ENCODE measurements at places on chromosomes 5 and 9.

- DNase-seq = no peak
Measured at GRCh38 chr5:452978-453710, 10.2 kb downstream of the EXOC3 start.

- DNase-seq = no peak
Measured at GRCh38 chr9:4306777-4307121, 6.9 kb upstream of the GLIS3 start.

DNA sequence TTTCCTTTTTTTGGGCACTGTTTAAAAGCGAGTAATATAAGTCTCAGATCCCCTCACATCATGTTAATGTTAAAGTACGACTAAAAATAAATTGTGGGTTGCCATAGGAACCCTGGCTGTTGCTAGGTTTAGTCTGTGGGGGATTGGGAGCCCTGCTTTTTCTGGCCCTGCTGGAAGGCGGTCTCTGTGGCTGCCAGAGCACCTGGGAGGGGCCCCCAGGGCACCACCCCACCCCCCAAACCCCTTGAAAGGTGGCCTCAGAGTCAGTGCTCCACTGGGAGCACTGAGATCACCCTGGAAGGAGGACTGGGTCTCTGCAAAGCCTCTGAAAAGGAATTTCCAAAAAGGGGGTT, 66.2 kb upstream of the NEURL1B start:
- DNase-seq = no peak

DNA sequence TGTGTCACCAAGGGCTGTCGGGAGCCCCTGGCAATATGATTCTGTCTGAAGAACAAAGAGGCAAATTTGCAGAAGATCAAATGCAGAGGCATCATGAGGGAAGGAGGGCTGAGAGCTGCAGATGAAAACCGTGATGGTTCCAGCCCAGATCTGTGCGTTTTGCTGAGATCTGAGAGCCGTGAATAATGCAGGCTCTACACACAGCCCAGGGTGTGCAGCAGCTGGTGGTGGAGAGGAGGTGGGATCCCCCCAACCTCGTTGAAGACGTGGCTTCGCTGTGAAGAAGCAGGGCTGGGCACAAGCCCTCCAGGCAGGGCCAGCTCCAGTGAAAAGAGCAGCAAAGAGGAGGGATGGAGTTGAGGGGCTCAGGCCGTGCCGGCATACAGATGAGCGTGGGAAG, 75.5 kb downstream of the TSPAN17 start:
- no peak for DNase-seq

- no peak for DNase-seq
Measured at GRCh38 chr5:71533615-71534014, 53.5 kb upstream of the MCCC2 start.

DNA sequence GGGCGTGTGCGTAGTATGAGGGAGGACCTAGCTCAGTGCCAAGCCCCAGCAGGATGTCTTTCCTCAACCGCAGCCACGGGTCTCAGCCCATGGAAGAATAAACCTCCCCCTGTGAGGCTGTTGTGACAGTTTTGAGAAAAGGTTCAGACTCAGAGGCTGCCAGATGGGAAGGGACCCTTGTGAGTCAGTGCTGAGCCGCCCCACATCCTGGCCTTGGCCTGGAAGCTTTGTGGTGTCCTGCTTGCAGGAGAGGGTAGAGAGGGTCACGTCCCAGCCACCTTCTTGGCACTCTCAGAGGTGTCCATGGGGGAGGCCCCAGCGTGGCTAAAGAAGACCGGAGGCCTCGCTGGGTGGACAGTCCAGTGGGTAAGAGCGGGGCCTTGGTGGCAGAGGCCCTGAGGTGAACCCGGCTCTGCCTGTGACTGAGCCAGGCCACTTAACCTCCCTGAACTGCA, 2.8 kb downstream of the GRHPR start:
- no peak for DNase-seq

- DNase-seq = no peak
Measured at GRCh38 chr5:11104651-11105112, 343.6 kb upstream of the DAP start.

- DNase-seq = no peak
Measured at GRCh38 chr5:172683645-172684471, 42.8 kb downstream of the NEURL1B start.

- no peak for DNase-seq
Measured at GRCh38 chr9:1612886-1613285, 402.3 kb upstream of the SMARCA2 start.

- DNase-seq = no peak
Measured at GRCh38 chr9:86643946-86644674, 289.9 kb upstream of the TUT7 start.

DNA sequence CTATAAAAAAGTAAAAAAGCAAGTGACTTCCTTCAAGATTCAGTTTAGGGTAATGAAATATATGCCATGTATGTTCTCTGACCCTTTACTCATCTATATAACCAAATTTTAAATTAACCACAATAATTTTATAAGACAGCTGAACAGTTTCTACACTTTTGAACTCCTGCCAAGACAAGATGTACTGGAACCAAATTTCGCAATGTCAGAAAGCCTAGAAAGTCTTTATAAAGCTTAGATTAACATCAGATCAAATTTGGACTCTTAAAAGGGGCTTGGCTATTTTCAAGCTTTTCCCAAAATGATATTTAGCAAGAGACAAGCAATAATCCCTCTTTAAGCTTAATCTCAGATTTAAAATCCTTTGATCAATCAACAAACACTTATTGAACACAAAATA, 362.6 kb downstream of the PTPRD start:
- DNase-seq = no peak

DNA sequence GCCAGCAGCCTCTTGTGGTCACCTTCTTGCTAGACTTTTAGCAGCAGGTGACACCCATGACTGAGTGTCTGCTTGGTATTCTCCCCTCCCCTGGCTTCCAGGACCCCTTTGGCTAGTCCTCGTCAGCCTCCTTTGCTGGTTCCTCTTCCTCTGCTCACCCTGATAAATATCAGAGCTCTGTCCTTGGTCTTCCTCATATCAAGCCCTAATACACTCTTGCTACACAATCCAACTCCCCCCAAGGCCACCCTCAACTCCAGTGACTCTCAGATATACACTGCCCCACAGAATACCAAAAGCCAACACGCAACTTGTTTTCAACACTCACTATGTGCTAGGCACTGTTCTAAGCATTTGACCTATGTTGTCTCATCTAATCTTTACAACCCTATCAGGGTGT, 30.3 kb upstream of the LCP2 start:
- no peak for DNase-seq

DNA sequence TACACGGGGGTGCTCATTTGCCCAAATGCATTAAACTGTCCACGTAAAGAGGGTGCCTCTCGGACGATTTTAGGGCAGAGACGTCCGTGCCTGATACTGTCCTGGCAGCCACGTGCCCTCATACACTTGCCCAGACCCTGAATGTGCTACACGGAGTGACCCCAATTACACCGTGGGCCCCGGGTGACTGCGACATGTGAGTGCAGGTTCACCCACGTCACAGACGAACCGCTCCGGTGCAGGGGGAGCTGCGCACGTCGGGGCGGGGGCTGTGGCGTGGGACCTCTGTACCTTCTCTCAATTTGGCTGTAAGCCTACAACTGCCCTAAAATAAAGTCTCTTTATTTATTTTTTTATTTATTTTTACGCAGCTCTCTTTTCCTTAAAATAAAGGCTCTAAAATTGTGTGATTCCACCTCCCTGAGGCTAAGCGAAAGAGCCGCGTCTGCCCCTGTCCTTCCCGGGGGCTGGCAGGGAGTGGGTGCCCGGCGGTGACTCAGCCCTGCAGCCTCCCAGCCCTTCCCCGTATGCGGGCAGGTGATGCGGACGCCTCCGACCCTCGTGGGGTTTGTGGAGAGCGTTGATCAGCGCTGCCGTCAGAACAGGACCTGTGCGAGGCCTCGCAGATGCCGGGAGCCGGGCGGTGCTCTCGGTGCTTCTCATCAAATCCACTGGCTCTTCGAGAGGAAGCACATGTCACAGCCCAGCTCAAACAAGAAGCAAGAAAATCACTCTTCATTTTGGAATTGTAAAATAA, 9.2 kb upstream of the EGFL7 start:
- DNase-seq = no peak

GRCh38 chr9:94900222-94901018, 173.9 kb downstream of the AOPEP start:
- no peak for DNase-seq

DNA sequence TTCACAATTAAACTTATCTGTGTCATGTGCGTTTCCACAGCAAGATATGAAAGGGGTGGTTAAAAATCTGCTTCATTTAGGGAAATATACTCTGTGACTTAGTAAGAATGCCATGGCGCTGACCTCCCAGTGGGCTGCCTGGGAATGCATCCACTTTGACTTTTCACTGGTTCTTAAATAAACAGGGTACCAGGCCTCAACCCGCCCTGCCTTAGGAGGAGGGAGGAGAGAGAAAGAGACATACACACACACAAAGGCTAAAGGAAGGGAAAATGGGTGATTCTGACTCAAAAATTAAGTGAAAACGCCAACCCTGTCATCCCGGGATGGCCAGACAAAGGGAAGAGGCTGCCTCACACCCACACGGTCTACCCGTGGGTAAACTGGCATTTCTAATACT, 122.1 kb downstream of the EBF1 start:
- DNase-seq = no peak

DNA sequence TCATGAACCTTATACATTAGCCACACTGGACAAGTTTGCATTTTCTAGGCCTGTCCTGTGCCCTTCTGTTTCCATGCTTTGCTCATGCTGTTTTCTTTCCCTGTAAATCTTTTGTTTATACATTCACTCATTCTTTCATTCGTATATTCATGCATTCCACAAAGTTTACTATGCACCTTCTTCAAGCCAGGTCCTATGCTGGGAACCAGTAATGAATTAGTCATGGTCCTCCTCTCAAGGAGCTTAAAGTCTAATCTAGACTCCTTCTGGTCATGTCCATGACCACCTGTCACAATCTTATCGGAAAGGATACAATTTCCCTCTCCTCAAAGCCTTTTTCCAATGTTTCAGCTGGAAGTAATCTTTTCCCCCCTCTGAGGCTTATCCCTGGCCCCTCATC, 9.1 kb upstream of the XPA start:
- DNase-seq = no peak

GRCh38 chr9:106019039-106019680, 324.8 kb downstream of the TMEM38B start:
- no peak for DNase-seq

DNA sequence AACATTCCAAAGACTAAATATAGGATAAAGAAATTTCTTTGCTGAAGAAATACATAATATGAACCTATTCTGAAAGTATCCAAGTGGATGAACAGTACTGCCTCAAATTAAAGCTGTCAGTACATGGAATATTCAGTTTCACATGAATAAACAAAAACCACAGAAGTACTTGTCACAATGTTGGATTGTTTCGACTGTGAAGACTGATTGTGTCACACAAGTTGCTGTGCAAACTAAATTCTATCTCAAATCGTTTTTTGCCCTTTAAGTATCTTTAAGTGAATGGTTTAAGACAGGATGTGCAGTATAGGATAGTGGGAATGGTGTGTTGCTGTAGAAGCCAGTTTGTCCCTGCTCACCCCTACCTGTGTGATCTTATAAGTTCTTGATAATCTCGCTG, 137.4 kb upstream of the OTULINL start:
- no peak for DNase-seq

GRCh38 chr9:97979788-97980478, 3.2 kb upstream of the ANP32B start:
- no peak for DNase-seq

GRCh38 chr5:115875447-115875846, 33.7 kb downstream of the AP3S1 start:
- DNase-seq = no peak

DNA sequence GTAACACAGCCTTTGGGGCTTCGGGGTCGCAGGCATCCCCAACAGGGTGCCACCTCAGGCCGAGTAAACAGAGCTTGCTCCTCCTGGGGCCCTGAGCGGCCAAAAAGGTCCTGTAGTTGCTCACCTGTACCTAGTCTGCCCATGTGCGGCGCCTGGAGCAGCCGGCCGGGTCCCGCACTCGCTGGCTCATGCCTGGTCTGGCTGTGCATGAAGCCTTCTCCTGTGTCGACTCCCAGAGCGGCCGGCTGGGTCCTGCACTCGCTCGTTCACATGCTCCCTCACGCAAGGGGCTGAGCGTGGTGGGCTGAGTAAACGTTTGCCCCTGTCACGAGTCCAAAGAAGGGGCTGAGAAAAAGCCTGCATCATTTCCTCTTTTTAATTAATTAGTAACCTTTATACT, 162.4 kb upstream of the TUT7 start:
- DNase-seq = no peak

DNA sequence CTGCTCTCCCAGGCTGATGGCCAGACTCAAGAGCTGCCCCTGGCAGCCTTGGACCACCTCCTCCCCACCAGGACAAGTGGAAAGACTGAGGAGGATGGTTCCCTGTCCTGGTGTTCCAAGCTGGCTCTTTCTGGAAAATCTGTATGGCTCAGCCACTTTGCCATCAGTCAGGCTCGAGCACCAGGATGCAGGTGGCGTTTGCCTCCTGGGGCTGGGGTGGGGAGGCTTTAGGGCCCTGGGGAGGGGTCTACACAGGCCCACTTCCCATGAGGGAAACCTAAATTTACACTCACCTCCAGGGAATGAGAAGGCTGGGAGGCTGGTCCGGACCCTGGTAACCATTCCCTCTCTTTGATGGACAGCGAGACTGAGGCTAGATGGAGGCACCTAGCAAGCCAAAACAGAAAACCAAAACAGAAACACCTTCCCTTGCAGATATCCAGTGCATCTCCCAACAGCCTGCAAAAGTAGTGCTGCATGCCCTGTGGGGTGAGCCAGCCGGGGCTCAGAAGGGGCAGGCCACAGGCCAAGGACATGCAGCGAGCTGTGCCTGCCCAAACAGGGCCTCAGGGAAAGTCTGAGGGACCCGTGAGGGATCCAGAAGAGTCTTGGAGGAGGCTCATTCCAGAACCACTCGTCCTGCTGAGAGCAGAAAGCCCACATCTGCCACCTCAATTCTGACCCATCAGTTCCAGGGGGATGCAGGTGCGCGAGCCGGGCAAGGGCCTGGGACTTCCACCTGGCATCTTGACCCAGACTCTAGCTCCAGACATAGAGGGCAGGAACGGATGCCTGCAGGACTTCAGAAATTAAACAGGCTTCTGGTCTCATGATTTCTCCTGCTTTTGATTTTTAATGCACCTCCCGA, 5.4 kb upstream of the CSF2 start:
- no peak for DNase-seq
